Caco-2 (cell line): ENCODE measurements at places on chromosomes 5 and 9.

GRCh38 chr5:2917093-2917492 lies 165.6 kb upstream of the IRX2 start:
- DNase-seq, result no peak

DNA sequence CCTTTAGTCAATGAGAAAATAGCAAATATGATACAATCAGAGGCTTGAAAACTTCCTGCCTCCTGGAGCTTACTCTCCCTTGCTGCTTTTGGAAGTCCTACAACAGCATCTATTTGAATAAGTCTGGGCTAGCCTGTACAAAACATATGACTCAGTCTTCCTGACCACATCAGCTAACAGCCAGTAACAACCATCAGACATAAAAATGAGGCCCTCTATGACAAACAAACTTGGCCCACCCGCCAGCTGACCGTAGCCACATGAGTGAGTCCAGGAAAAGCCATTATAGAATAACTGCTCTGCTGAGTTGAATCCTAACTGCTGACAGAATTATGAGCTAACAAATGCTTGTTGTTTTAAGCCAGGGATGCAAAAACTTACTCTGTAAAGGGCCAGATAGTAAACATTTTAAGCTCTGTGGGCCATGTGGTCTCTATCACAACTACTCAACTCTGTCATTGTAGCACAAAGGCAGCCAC lies 347.6 kb downstream of the PTPRD start:
- no peak for DNase-seq

GRCh38 chr5:32690153-32690552 lies 21.0 kb upstream of the NPR3 start:
- DNase-seq, result no peak

GRCh38 chr5:61657010-61657409 lies 325.0 kb downstream of the ZSWIM6 start:
- no peak for DNase-seq

GRCh38 chr9:20028849-20029231 lies 240.0 kb upstream of the SLC24A2 start:
- DNase-seq, result no peak

- DNase-seq, result peak; percentile 48
Measured at GRCh38 chr5:141821430-141821925, 56.7 kb downstream of the PCDH1 start.

GRCh38 chr5:132782101-132782500 lies 5.1 kb upstream of the SEPTIN8 start:
- DNase-seq, result no peak

DNA sequence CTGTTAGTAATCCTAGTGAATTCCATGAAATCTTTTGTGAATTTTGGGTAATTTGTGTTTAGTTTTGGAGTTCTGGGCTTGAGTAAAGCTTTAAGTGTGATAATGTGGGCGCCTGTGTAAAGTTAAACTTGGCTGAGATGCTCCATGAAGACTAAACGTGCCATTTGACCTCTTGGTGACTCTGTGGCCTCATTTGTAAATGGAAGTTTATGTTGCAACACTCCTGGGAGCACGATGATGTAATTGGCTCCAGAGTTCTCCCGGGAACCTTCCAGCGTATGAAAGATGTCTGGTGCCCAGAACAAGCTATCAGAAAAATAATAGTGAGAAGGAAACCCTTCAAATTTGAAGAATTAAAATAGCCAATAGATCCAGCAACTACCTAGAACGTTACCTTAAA lies 981.2 kb downstream of the TLE4 start:
- no peak for DNase-seq
